H1 (cell line): ENCODE measurements at places on chromosomes 6 and 20. TPM values are rescaled to one million over a fixed set of nuclear protein-coding genes. Genes with fewer than 3 reads are reported as not detected.

The NRN1 gene
- 0.26 TPM in 1 of 2 replicates, not detected in the other for total RNA-seq

The MRAP2 gene
- 4.7 and 5.0 TPM in 2 replicates for total RNA-seq

The GPR6 gene
- total RNA-seq: 0.27 and 0.37 TPM in 2 replicates

The ACTL10 gene
- total RNA-seq: not detected in 2 replicates

- DNase-seq: no peak
Measured at GRCh38 chr6:167547751-167548150, 222.9 kb downstream of the TTLL2 start.

DNA sequence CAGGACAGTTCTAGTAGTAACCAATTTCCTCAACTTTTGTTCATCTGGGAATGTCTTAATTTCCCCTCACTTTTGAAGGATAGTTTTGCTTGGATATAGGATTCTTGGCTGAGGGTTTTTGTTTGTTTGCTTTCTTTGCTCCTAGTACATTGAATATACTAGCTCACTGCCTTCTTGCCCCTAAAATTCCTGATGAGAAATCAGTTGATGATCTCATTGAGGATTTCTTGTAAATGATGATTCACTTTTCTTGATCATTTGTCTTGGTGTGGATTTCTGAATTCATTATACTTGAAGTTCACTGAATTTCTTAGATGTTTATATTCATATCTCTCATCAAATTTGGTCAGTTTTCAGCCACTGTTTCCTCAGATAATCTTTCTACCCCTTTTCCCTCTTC, 49.1 kb upstream of the PRDM1 start:
- no peak for DNase-seq

- no peak for DNase-seq
Measured at GRCh38 chr20:25139029-25139705, 56.3 kb upstream of the ENTPD6 start.

DNA sequence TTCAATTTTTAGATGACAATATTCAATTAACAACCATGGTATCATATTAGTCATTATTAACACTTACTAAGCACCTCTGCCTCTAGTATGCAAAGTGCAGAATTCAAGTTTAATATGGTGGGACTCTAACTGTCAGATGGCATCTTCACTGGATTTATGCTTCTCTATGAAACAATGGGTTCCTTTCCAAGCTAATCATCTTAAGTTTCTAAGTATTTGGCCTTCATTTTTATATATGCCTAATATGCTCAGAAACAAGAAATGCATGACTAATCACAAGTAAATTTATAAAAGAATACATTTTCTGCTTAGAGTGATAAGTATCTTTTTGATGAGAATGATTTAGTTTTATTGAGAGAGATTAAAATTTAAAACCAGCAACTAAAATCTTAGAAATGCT, 144.7 kb downstream of the HIVEP2 start:
- no peak for DNase-seq

DNA sequence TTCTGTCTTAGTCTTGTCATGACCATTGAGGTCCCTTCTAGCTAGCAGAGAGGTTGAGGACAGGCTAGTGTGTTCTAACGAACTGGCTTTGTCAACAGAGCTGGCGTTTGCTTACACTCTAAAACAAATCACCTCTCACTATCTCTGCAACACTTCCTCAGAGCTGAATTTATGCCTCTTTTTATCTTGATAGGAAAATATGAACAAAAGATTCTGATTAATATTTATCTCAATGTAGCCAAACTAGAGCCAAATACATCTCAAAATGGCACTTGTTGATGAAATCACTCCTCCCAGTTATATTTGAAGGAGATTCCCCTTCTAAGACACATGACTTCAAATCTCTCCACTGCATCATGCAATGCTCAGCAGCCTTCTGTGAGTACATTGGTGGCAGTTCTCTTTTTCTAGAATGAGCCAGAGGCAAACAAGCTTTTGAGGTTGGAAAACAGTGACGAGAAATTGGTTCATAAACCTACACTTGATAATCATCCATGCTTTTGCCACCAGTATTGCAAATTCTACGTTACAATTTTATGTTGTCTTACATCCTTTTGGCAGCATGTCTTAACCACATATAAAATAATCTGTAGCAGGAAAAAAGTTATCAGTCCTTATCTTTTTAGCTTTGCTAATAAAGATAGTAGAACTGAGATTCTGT, 615.7 kb upstream of the CITED2 start:
- no peak for DNase-seq
